ENCODE measurements at places on chromosomes 1 and 21.

GRCh38 chr21:36524477-36524876, 44.6 kb upstream of the CLDN14 start:
- DNase-seq, result no peak

DNA sequence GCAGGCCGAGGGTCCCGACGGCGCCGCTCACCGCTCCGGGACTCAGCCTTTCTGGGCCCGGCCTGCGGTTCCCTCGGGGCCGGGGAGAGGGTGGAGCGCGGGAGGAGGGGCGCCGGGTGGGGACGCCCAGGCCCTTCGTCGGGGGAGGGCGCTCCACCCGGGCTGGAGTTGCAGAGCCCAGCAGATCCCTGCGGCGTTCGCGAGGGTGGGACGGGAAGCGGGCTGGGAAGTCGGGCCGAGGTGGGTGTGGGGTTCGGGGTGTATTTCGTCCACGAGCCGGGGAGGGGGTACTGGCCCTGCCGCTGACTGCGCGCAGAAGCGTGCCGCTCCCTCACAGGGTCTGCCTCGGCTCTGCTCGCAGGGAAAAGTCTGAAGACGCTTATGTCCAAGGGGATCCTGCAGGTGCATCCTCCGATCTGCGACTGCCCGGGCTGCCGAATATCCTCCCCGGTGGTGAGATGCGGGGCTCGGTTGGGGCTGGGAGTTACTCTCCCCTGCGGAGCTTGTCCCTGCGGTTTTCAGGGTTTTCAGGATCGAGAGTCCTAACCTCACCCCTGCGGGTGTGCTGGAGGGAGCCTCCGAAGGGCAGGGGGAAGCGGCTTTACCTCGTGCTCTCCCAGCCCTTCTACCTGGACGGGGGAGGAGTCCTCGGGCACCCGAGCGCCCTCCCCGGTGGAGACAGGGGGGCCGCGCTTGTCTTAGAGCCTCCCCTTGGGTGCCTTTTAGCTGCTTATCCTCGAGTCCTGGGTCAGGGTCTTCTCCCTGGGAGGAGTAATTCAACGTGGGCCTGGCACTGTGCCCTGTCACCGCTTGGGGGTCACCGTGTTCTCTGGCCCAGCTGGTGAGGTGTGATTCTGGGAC, 2.1 kb downstream of the SAMD11 start:
- DNase-seq, result no peak

DNA sequence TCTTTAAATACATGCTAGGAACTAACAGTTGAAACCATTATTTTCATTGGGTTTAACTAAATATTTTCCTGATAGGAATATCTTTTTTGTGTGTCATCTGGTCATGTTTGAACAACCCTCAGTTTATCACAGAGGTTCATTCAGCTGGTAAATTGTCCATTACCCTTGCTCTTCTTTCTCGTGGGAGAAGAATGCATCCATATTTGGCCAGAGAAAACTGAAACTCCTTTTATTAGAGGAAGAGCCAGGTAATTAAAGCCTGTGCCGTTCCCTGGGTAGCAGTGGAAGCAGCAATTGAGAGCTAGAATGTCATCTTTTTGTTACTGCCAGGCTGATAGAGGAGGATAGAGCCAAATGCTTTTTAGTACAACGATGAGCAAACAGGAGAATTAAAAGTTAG, 587.2 kb upstream of the ZRANB2 start:
- no peak for DNase-seq

DNA sequence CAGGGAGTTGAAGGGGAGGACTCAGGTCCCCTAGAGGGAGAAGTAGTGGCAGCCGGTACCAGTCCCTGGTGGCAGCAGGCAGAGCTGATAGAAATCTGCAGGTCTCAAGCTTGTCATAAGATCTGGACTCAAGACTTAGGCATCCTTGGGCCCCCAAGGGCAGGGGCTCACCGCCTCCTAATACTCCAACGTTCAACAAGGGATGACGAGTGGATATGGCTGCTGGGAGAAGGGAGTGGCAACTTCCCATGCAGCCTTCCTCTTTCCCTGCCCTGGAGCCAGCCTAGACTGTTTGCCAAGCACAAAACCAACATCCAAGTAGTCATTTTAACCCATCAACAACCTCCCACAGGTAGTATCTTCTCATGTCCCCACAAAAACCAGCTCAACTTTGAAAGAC, 6.9 kb downstream of the TRABD2B start:
- DNase-seq, result no peak

DNA sequence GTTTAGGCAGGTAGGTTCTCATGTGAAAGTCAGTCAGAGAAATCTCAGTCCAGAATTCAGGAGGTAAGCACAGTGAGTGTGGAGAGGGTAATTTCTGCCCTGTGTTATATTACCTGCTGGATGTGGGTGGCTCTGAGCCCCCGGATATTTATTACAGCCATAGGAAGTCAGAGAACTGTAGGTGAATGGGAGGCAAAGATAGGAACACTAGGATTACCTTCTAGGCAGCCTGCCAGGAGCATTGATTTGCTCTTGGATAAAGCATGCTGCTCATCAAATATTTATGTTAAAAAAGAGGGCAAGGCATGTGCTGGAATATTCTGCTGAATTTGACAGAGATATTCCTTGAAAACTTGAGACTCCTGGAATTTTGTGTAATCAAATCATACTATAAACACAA, 8.5 kb downstream of the GNG12 start:
- no peak for DNase-seq

DNA sequence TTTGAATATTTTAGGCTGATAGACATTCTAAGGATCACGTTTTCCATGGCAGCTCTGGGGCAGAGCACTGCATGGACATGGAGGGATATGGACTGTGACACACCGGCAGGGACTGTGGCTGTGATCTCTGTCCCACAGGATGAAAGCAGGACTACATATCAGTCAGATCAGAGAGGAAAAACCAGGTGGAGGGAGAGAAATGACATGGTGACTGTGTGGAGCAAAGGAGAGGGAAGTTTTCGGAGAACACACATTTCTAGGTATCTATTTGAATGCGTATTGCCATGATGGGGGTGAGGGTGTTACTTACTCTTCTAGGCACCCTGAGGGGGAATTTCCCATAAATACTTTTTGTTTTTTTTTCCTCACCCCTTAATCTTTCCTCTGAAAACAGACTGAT, 3.2 kb upstream of the CD1C start:
- DNase-seq, result no peak

DNA sequence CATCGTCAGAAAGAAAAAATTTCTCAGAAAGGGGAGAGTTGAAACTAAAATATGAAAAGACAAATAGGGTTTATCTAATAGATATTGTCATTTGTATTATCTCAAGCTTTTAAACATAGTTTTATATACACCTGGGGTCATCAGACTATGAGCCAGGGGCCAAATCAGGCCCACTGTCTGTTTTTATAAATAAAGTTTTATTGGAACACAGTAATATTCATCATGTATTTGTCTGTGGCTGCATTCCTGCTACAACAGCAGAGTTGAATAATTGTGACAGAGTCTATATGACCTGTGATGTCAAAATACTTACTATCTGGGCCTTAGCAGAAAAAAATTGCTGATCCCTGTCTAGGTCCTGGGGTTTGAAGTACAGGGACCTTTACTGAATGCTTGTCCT, 120.5 kb upstream of the RUNX1 start:
- no peak for DNase-seq

DNA sequence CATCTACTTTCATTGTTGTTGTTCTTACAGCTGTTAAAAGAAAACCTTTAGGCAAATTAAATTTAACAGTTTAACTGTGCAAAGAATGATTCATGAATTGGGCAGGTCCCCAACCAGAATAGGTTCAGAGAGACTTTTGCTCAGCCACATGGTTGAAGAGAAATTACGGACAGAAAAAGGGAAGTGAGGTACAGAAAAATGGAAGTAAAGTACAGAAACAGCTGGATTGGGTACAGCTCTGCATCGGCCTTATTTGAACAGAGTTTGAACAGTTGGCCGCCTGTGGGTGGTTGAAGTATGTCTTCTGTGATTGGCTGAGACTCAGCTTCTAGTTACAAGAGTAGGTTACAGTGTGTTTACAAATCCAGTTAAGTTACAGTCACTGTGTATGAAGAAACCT, 210.1 kb downstream of the FGGY start:
- DNase-seq, result no peak
